ENCODE measurements at places on chromosomes 6 and 20.

DNA sequence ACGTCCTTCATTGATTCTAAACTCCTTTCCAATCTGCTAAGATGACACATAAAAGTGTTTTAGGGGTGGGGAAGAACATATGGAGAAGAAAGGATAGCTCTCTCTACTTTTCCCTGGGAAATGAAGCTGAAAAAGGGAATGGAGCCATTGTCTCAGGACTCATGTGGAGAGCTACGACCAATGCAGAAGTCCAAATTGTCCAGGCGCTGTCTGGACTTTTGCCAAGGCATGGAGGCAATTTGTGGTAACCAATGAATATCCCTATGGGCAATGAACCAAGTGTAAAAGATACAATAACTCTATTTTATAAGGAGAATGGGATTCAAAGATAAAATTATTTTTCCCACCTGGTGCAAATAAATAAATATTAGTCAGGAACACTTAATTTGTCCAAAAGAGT, 16.1 kb downstream of the FBXL4 start:
- ATAC-seq: no peak

GRCh38 chr6:25010902-25011625, 75.3 kb upstream of the RIPOR2 start:
- no peak for ATAC-seq

GRCh38 chr6:131167773-131168172, 32.5 kb downstream of the AKAP7 start:
- no peak for ATAC-seq

DNA sequence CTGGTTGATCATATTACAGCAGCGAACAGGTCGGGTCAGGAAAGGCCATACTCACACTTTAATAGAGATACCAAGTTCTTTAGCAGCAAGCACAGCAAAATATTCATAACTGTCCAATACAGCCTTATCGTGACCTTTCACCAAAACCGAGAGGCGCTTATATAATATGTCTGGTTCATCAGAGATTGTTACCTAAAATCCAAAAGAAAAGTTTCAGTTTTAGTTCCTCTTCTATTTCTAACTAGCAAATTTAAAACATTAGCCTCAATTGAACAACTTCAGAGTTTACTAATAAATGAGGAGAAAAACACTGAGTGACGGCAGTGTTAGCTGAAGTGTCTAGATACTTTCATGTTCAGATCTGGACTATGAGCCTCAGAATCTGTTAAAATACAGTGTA, 5.9 kb downstream of the MRPS10 start:
- no peak for ATAC-seq

- no peak for ATAC-seq
Observed at GRCh38 chr6:113011801-113012200, 664.7 kb downstream of the RFPL4B start.

DNA sequence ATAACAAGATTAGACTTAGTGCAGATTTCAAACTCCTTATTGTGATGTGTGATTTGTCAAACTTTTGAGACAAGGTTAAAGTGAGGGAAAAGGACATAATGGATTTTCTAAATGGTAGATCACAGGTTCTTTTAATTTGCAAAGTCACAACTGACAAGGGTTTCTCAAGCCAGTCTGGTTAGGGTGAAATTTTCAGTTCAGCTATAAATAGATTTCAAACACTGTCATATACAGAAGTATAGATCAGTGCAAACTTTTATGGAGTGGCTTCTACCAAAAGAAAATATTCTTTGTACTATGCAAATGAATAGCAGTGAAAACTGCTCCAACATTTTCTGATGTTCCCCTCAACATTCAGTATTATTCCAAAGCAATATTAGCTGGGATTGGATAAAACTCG, 337.1 kb upstream of the MAN1A1 start:
- ATAC-seq: no peak

DNA sequence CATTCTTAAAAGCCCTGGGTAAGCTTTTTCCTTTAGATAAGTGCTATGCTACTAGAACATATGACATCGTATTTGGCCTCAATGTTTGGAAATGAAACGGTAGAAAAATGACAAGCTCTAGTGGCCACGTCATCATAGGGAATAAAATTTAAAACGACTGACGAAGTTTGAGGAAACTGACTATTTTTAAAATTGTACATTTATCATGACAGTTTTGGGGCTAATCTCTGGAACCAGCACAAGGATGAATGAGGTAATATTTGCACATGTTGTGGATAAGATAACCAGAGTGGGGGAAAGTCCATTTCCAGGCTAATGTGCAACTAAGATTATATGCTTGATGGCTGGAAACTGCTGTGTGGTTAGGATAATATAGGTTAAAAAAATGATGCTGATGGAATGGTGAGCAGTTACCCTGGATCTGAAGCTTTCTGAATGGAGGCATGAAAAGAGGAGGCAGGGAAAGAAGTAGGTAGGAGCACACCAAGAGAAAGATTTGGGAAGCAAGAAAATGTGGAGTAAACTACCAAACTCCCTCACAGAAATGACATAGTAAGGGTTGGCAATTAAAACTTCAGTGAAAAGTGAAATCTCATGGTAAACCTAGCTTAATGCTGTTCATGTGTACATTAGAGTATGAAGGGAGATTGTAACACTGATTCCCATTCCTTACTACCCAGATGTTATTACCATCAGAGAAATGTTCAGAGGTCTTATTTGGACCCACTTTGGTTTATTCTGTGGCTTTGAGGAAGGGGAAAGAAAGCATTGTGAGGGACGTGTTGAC, 42.7 kb upstream of the CEP162 start:
- ATAC-seq: no peak

- peak; percentile 42 for ATAC-seq
Observed at GRCh38 chr6:12012558-12013306, 620 bp downstream of the HIVEP1 start.
